Hematopoietic multipotent progenitor cell treated with erythropoietin and hydrocortisone succinate and interleukin-3 and kit ligand, for 17 days (in vitro differentiated cells): ENCODE measurements at places on chromosomes 1 and 21.

GRCh38 chr1:83546874-83547273 lies 452.1 kb downstream of the TTLL7 start:
- no peak for DNase-seq

- DNase-seq: no peak
Measured at GRCh38 chr1:71650119-71650518, 569.3 kb upstream of the ZRANB2 start.

GRCh38 chr1:10693497-10694273 lies 102.8 kb downstream of the CASZ1 start:
- DNase-seq: no peak

DNA sequence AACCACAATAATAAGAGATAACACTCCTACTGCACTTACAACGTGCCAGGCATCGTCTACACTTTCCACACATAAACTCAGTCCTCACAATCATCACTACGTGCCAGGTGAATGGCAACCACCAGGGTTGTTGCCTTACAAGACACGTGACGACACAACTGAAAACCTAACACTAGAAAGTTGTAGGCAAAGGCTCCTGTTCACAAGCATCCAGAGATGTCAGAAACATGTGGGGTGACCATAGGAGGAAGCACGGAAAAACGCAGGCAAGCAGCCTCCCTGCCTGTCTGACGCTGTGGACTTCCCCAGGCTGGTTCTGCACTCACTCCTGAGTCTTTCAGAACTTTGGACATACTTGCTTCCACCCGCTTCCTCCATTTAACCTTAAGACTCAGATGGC lies 7.0 kb downstream of the CAPZB start:
- no peak for DNase-seq

- peak; percentile 60 for DNase-seq
Measured at GRCh38 chr1:21439721-21440629, at the start of gene NBPF3. Gene NBPF3 (plus strand): TSS chr1:21440137. CDS start chr1:21445087, 4,950 bp downstream.
